T-helper 2 cell (primary cell): ENCODE measurements at places on chromosomes 7 and 10.

- no peak for DNase-seq
These were observed 136.5 kb downstream of the ADARB2 start for GRCh38 chr10:1600861-1601260.

- peak; percentile 41 for DNase-seq
These were observed 237.5 kb downstream of the DNAJB6 start for GRCh38 chr7:157574120-157574825.

DNA sequence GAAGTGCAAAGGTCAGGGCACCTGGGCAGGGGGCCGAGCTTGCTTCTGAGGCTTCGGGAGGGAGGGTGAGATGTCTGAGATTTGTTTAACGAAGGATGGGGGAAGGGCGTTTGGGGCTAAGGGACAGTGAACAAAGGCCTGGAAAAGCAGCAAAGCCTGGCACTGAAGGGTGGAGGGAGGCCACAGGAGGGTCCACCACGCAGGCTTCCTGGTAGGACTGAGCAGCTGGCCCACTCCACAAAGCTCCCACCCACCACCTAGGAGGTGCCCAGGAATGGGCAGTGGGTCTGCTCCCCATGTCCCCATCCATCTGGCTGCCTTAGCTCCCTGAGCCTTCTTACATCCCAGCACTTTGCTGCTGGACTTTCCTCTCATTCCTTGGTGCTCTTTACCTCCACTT, 39.4 kb upstream of the CXCL12 start:
- no peak for DNase-seq

DNA sequence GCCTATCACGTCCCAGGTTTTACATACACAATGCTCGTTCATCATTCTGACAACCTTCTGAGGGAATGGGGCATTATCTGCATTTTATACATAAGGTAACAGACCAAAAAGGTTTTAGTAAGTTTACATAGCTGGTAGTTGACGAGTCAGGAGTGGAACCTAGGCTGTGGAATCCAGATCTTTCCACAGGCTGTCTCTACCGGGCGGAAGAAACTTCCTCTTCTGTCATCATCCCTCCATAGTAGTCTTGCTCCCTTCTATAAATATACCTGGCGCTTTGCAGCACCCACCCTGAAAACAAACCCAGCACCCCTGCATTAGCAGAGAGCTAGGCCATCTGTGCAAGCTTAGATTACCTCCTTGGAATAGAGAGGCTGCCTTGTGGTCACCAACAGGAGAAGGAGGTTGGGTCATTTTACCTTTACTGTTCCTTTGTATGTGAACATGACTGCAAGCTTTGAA, 1.3 kb downstream of the TSPAN13 start:
- DNase-seq: no peak

DNA sequence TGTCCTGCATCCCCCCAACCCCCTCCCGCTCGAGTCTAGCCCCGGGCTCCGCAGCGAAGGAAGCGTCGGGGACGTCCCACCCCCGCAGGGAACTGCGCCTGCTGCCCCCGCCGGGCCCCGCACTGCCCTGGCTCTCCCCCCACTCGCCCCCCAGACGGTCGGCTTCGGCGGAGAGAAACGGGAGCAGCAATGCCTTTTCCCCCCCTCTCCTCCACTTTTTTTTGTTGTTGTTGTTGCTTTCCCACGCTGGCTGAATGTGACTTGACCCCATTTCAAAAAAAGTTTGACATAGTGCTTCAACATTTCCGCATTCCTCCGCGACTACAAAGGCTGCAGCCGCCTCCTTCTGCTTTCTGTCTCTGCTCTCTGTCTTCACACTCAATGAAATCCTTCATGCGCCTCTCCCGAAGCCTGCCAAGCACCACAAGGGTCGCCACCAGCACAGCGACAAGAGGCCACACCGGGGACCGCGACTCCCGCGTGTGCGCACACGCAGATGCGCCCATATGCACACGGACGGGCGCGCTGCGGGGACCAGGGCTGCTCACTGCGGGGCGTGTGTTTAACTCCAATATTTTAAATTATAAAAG, 1.0 kb downstream of the CDK6 start:
- DNase-seq: peak; percentile 24

DNA sequence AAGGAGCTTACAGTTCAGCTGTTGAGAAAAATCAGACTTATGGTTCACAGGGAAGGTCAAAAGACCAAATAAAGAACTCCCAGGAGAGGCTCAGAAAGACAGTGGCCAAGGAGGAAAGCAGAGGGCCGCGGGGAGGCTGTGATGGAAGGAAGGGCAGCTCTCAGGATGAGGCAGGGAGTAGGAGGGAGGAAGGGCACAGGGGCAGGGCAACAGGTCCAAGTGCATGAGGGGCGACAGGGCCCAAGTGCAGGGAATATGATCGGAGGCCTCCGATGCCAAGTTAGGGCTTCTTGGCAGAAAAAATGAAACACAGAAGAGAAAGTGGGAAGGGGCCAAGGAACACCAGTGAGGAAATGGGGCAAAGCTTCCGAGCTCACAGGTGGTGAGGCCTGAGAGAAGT, 13.4 kb upstream of the PNLIPRP2 start:
- DNase-seq: no peak

DNA sequence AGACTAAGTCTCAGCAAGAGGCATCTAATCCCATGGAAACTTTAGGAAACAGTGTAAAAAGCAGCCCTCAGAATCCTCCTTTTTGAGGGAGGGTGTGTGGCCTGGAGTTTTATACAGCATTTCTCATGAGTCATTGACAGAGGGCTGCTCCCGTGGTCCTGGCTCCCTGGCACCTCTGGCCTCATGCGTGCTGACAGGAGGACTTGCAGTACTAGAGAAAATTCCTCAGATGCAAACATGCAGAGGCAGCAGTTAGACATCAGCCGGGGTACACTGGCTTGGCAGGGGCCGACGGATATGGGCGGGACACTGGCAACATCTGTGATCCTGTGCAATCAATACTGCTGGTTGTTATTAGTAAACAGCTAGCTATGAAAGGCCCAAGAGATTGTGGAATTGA, 925.1 kb upstream of the CELF2 start:
- no peak for DNase-seq

DNA sequence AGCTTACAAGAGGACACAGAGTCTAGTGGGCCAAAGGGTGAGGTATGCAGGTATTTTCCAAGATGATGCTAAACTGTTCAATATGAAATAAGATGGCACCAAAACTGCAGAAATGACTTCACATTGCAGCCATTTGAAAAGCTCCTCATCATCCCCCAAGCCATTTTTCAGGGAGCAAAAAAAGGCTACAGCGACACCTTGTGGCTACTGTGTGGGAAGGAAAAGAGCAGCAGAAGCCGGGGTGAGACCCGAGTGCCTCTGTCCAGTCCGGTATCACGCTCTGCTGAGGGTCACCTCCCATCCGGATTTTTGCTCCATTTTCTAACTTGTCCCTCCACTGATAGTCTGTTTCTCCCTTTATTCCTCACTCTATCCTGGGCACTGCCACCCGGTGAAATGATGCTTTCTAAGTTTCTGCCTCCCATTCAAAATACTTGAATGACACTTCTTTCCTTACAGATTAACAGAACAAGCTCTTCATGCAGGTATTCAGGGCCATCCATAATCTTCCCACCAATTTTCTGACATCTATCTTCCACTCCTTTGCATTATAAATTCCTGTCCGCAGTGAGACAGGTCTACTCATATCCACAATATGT, 220.2 kb downstream of the DGKI start:
- DNase-seq: peak; percentile 2

- DNase-seq: no peak
These were observed 7.4 kb downstream of the NUB1 start for GRCh38 chr7:151348970-151349369.

DNA sequence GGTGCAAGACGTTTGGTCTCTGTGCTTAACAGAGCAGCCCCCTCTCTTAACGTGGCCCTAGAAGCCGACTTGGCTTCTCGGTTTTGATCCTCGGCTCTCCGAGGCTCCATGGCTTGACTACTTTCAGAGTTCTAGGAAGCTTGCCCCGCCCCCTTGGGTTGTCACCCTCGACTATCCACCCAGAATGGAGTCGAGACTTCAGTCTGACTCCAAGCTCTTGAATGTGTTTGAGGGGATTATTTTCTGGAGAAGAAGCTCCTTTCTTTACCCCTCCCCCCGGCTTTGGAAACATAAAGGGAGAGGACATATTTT, 448 bp downstream of the SEC24C start:
- DNase-seq: peak; percentile 79

DNA sequence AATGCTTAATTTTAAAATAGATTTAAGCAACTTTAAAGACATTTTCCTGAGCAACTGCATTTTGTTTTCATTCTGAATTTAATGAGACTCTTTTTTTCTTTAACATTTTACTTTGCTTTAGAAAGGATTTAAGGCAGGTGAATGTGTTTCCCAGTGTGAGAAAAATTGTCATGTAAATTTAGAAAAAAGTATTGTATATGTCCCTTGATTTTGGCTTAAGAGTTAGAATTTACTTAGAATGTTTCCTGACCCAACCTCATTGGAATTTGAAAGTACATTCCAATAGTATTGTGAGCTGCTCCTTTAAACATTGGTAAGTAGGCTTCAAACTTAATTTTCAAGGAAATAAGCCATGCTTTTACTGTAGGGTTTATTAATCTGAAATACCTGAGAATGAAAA, 110.2 kb downstream of the PTEN start:
- DNase-seq: no peak

GRCh38 chr10:92822060-92822634, 26.2 kb upstream of the EXOC6 start:
- no peak for DNase-seq

DNA sequence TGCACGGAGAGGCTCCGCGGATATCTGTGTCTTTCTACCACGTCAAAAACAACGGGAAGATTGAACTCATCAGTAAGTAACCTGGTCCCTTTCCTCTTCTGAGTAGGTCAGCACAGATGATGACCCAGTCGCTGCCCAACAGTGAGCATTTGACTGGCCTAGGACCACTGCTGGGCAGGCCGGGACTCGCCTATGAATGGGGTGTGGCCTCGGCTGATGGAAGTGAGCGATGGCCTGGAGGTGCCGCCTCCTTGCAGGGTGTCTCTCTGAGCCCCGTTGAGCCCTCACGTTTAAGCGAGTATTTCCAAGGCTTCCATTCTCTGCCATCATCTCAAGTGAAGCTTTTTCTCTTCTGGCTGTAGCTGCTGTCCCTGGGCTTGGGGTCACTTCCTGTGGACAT, 18.1 kb downstream of the EIF3B start:
- DNase-seq: no peak

DNA sequence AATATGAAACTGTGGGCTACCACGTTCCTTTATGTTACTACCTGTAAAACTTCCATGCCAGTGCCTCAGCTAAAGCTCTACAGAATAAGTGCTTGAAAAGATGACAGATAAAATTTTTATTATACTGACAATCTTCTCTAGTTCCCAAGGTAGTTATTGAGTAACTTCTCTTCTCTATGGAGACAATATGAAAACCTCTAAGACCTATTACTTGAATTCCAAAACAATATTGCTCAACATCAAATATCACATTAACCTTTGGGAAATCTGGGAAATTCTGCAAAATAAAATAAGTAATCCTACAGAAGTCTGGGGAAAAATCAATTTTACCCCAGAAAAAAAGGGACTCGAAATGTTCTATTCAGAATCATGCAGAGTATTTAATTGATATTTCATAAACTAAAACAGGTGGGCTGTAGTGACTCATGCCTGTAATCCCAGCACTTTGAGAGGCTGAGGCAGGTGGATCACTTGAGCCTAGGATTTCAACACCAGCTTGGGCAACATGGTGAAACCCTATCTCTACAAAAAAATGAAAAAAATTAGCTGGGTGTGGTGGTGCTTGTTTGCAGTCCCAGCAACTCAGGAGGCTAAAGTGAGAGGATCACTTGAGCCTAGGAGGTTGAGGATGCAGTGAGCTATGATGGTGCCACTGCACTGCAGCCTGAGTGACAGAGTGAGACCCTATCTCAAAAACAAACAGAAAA, 23.8 kb upstream of the ANK3 start:
- no peak for DNase-seq

- DNase-seq: no peak
These were observed 347.2 kb downstream of the PARD3 start for GRCh38 chr10:34467902-34468301.

- DNase-seq: no peak
These were observed 86.7 kb upstream of the TMEM168 start for GRCh38 chr7:112876877-112877276.

DNA sequence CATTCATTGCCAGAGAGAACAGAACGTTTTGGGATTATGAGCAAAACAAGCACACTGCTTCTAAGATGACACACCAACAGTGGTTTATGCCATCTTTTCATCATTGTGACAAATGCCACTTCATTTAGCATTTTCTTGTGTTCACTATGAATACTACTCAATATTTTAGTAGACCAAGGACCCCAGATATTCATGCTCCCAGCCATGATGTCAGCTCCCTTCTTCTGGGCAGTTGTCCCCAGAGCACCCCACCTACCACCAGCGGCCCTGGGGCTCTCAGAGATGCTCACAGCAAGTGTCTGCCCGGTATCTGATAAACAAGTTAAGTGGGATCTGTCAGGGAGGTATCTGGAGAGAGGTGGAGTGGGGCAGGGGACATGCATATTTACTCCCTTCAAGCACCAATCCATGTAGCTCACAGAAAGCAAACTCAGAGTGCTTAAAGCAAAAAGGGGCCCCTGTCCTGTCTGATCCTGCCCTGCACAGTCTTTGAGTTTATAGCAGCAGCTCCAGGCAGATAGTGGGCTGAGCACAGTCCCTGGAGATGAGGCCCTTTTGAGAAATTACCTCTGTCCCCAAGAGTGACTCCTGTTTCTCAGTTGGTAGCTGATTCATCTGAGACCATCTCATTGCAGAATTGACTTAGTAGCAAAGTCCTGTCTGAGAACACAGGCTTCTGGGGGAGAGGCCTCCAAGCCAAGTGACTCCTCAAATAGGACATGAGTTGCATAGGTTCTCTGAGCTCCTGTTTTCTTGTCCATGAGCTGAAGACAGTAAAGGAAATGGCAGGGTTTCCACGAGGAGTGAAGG, 281.8 kb upstream of the KLF6 start:
- no peak for DNase-seq

DNA sequence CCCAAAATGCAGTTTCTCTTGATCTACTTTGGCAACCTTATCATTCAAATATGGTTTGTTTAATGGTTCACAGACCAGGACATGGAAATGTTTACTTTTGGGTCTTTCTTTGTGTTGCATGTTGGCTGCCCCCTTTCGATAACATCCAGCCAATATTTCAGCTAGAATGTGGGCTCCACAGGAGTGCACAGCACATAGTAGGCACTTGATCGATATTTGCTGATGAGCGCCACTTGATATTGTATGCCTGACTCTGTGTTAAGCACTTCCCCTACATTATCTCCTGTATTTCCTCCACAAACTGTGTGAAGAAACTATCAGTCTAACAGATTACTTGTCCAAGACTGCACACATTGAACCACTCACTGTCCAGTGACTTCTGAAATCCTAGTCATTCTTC, 60.2 kb downstream of the SMURF1 start:
- no peak for DNase-seq

DNA sequence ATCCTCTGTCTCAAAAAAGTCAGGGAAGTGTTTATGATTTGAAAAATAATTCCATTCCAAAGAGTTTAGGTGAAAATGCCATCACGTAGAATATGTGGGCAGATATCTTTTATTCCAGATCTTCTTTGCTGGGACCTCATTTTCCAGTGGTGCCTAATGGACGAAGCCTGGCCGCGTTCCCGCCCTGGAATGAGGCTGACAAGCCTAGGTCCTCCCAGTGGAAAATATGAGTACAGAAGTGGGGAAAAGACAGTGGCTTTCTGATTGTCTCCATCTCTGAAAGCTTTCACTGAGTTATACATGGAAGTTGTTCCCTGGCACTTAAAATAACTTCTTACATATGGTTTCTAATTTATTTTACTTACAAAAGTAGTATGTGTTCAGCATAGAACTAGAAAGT, 139.4 kb downstream of the TACC2 start:
- DNase-seq: no peak

GRCh38 chr7:120180221-120180620, 92.8 kb upstream of the KCND2 start:
- no peak for DNase-seq
